Mesenchymal stem cell (in vitro differentiated cells and primary cell): ENCODE measurements at places on chromosomes 1 and 21.

- peak; percentile 31 for DNase-seq
Measured at GRCh38 chr1:7207875-7208646, 422.8 kb downstream of the CAMTA1 start.

- DNase-seq, result no peak
Measured at GRCh38 chr1:36599828-36600227, 117.1 kb upstream of the CSF3R start.

- no peak for DNase-seq
Measured at GRCh38 chr1:24535021-24535424, 20.9 kb upstream of the NCMAP start.

GRCh38 chr1:54499360-54500106, 48.5 kb upstream of the ACOT11 start:
- DNase-seq, result peak; percentile 68

DNA sequence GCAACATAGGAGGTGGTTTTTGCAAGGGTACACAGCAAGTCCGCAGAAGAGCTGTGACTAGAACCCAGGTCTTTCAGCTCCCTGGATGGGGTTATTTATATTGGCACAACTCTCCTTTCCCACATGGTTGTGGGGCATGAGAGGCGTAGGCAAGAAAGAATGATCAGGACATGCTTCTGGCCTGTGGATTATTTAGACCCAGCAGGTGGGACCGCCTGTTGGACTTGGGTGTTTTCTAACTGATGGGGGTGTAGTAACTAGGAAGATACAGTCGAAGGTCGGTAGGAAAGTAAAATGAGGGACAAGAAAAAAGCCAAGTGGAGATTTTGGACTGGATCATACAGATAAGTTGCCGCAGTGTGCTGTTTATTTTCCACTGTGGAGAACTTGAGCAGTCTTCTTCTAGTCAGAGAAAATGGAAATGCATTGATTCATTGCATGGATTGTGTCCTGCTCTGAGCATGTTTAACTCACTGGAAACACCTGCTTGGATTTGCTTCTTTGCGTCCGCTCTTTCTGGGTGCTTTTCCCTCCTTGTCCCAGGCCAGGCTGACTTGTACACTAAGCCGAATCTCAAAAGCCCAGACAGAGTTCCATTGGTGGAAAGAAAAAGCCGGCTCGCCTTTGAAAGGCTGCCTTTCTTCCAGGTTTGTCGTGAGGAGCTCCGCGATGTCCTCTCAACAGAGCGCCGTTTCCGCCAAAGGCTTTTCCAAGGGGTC, 592 bp downstream of the CRCT1 start:
- DNase-seq, result no peak

DNA sequence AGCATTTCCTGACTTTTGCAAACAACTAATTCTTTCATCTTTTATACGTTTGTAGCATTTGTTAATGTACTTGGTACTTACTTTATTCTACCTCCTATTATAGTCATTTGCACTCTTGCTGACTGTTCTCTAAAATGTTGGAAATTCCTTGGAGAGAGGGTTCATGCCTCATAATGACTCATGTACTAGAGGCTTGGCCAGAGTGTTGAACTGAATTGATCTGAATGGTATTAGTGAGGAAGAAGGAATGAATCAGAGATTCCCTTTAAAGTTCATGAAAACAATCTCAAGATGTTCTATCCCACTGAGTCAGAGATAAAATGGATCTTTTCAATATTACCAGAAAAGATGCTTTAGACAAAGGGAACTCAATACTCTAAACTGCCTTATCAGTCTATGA, 383.4 kb downstream of the SEC16B start:
- peak; percentile 6 for DNase-seq

GRCh38 chr1:178232949-178233348, 139.0 kb downstream of the RASAL2 start:
- peak; percentile 43 for DNase-seq

GRCh38 chr1:6235296-6235677, 477 bp downstream of the ICMT start:
- no peak for DNase-seq

DNA sequence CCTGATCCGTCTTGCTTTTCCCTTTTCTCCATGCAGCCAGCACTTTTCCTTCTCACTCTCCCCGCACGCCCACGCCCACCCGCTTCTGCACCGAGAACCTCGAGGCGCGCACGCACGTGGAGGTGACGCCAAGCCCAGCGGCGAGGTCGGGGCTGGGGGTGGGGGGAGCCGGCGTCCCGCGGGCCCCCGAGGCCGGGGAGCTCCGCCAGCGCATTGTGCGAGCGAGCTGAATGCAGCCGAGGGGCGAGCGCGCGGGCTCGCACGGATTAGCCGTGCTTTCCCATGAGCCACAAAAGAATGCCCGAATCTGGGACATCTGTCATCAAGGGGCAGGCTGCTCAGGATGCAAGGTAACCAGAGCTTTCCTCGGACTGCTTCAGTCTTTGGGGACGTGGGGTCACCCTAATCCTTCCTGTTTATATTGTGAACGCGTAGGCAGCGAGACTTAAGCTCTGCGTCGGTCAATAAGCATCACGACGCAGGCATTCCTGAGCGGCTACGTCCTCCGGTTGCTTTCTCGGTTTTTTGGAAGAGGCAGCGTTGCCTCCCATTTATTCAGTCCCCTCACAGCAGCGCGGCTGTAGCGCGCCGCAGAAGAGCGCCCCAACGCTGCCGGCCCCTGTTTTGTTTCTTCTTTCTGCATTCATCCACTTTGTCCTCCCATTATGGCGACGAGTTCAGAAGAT, 67.3 kb upstream of the AKT3 start:
- DNase-seq, result peak; percentile 92
